Caudate nucleus (tissue), 63 donors: ENCODE measurements at places on chromosomes 5 and 9.

DNA sequence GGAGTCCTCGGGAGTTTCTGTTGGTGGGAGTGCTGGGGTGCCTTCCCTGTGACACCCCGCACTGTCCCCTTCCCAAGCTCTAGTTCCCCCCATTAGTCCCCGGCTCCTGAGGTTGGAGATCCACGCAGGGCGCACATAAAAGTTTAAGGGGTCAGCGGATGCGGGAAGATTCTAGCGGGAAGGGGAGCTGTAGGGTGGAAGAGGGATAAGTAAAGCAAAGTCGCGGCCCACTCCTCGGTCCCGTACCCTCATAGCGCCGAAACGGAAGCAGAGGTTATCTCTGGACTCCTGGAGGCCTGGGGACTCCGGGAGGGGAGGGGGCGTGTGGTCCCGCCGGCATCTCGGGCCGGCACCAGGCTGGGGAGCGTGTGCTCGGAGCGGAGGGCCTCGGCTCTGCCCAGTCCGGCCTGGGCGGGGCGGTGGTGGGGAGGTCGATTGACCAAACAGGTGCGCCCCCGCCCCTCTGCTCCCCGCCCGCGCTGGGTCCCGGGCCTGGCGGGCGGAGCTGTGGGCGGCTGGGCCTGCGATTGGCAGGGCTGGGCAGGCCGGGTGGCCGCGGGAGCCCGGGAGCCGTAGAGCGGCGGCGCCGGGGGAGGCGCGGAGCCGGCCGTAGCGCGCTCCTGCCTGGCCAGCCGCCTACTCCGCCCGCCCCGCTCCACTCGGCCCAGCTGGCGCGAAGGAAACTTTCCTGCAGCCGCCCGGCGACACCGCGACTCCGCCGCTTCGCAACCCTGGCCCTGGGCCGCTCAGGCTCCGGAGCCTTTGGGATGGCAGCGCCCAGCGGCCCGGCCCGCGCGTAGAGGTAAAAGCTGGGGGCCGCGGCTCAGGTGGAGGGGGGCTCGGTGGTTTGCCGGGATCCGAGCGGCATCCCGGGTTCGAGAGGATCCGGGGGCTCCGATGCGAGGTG is 52.2 kb upstream of the DAB2IP start:
- DNase-seq = peak; percentile 34

- no peak for DNase-seq
These were observed 11.7 kb downstream of the RICTOR start for GRCh38 chr5:39062530-39062929.

GRCh38 chr5:33059081-33059480 is 348.0 kb downstream of the NPR3 start:
- no peak for DNase-seq

DNA sequence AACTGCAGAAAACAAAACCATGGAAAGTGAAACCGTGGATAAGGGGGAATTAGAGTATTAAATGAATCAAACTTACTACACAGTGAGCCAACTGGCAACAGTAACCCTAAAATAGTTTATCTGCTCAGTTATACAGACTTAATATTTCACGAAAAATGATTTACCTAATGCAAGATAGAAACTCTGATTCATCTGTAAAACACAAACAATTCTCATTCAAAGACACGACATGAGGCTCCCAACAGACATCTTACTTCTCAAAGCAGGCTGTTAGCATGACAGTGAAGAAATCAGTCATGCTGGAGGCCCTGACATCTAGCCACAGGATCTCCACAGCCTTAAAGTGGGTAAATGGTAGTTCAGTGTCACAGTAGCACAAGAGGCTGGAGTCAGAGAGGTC is 131.2 kb downstream of the FBN2 start:
- no peak for DNase-seq

DNA sequence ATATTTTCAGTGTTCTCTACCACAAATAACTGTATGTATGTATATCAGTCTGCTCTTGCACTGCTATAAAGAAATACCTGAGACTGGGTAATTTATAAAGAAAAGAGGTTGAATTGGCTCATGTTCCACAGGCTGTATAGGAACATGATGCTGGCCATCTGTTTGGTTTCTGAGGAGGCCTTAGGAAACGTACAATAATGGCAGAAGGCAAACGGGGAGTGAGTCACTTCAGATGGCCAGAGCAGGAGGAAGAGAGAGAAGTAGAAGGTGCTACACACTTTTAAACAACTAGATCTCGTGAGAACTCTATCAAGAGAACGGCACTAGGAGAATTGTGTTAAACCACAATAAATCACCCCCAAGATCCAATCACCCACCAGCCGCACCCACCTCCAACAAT is 121.7 kb downstream of the ADAMTS6 start:
- no peak for DNase-seq

DNA sequence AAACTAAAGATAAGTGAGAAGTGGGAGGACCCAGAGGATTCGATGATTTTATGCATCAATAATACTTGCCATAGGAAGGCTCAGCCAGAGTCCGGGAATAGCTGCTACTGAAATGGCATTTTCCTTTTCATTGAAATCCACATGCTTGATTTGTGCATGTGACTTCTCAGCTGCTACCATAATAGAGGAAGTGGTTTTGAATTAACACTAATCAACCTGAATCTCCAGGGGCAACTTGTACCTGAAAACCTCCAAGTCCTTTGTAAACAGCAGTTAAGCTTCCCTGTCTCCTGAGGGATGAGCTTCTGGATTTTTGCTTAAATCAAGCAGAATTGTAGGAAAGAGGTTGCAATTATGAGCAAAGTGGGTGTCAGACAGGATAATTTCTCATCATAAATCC is 124.9 kb downstream of the PPP2R2B start:
- no peak for DNase-seq

- DNase-seq = no peak
These were observed 581.0 kb downstream of the TLE1 start for GRCh38 chr9:81108391-81108790.

GRCh38 chr9:94085062-94085639 is 887 bp downstream of the PTPDC1 start:
- DNase-seq = no peak

GRCh38 chr5:16883176-16883575 is 52.9 kb downstream of the MYO10 start:
- DNase-seq = no peak

DNA sequence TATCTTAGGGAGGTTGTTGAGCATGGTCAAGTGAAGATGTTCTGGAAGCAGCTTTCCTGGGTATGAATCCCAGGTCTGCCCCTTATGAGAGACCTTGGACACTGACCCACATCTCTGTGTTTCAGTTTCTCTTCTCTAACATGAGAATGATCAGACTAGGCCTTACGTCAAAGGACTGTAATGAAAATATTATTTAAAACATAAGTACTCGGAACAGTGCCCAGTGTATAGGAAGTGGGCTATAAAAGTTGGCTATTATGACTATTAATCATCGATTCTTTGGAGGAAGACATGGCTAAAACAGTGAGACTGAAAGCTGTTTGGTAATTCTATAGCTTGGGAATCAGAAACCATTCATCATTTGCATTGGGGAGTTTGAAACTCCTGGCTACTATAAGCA is 65.3 kb upstream of the MYO10 start:
- no peak for DNase-seq

DNA sequence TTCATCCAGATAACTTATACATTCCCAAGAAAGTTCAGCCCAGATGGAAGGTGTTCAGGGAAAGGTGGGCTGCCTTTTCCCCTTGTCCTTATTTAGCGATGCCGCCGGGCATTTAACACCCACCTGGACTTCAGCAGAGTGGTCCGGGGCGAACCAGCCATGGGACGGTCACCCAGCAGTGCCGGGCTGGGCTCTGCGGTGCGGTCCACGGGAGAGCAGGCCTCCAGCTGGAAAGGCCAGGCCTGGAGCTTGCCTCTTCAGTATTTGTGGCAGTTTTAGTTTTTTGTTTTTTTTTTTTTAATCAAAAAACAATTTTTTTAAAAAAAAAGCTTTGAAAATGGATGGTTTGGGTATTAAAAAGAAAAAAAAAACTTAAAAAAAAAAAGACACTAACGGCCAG is 4.0 kb upstream of the PHYHD1 start:
- DNase-seq = no peak

DNA sequence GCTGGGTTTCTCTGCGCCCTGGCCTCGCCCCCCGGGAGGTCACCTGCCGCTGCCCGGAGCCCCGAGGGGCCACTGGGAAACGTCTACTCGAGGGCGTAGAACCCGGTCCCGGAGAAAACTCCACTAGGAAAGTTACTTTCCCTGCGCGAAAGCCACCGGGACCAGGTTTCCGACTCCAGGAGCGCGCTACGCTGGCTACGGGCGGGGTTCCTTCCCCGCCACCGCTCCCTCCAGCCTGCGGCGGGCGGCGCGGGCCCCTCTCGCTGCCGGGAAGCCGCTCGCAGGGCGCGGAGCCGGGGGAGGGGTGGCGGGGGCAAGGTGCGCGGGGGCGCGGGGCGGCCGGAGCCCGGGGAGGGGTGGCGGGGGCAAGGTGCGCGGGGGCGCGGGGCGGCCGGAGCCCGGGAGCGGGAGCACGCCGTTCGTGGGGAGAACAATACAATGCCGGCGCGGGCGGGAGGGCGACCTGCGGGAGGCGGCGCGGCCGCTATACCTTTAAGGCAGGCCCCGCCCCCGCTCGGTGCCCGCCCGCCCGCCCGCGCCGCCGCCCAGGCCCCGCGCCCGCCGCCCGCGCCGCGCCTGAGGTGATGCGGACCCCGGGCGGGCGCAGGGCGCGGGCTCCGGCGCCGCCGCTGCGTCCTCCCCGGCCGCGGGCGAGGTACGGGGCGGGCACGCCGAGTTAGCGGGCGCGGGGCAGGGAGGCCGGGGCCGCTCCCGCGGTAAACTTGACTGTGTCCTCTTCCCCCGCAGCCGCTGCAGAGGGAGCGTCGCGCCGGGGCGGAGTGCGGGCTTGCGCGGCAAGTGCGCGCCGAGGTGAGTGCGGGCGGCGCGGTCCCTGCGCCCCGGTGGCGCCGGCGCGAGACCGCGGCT is 278.1 kb downstream of the AOPEP start:
- no peak for DNase-seq

DNA sequence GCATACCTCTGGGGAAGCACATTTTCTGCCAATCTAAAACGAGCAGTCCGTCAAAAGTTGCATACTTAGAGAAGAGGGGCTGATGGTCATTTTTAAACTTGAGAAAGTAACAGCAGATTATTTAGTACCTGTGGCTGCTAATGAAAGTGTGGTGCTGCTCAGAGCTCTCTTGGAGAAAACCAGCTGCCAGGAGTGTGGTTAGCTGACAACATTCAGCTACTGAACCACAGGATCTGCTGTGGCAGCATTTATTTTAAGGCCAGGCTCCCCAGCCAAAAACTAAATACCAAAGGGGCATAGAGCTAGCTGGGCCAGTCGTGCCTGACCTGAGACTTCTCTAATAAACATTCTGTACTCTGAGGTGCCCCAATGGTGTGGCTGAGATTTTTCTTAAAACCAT is 203.6 kb downstream of the EDIL3 start:
- no peak for DNase-seq

- no peak for DNase-seq
These were observed 171.5 kb downstream of the EFNA5 start for GRCh38 chr5:107499237-107499636.

DNA sequence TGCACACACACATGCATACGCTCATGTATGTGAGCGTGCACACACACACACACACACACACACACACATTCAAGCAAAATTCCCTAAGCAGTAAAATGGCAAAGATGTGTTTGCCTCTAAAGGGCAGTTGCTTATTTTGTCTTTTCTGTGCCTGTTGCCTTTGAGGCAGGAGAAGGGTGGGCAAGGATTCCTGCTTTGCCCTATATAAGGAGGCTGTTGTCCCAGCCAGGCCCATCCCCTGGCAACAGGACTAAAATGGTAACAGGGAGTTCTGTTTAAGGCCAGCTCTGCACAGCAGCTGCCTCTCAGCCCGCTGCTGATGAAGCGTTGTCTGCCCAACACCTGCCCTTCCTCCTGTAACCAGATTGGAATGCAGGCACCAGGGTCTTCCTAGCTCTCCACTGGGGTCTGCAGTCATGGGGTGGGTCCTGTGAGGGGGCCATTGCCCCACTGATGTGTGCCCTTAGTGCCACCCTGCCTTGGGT is 64.4 kb downstream of the PPARGC1B start:
- no peak for DNase-seq
